ENCODE measurements at places on chromosomes 16 and 17.

DNA sequence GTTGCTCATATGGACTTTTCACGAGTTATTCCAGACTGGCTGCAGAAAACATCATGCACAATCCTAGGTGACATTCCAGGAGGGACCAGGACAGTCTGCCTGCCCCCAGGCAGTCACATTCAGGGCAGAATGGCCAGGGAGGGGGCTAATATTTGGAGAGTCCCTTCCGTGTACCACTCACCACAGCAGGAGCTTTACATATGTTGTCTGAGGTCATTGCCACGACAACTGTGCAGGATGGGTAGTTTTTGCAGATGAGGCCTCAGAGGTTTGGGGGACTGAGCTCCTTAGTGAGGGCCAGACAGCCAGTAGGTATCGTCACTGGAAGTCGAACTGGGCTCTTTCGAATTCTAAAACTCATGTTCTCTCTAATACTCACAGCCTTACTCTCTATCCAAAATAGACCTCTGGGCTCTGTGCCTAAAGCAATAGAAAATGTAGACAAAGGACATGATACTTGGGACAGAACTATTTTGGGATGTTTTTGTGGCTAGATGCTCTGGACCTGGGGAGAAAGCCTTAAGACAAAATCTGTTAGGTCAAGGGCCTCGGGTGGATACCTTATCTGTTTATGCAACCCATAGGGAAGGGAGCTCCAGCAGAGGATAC lies 338.5 kb downstream of the MAF start:
- no peak for DNase-seq

GRCh38 chr17:16947470-16947869 lies 24.4 kb downstream of the TNFRSF13B start:
- DNase-seq: no peak

- no peak for DNase-seq
Measured at GRCh38 chr17:68246271-68247028, 1.4 kb upstream of the AMZ2 start.

- DNase-seq: no peak
Measured at GRCh38 chr17:2755891-2756724, 6.7 kb upstream of the CCDC92B start.

DNA sequence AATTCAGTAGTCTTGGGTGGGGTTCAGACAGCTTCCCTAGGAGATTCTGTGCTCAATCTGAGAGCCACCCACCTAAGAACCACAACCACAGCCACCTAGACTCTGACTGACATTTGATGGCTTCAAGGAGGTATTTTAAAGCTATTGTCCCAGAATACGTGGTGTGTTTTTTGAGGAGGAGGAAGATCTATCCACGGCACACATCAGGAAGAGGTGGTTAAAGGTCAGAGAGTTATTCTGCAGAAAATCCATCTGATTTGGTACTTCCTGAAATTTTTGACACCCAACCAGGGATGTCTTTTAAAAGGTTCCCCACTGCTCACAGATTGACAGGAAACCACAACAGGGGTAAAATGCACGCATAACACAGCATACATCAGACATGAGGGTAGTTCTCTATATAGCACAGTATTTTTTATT lies 25.1 kb downstream of the SMARCE1 start:
- no peak for DNase-seq

- no peak for DNase-seq
Measured at GRCh38 chr16:70751593-70751992, 49.4 kb downstream of the VAC14 start.

DNA sequence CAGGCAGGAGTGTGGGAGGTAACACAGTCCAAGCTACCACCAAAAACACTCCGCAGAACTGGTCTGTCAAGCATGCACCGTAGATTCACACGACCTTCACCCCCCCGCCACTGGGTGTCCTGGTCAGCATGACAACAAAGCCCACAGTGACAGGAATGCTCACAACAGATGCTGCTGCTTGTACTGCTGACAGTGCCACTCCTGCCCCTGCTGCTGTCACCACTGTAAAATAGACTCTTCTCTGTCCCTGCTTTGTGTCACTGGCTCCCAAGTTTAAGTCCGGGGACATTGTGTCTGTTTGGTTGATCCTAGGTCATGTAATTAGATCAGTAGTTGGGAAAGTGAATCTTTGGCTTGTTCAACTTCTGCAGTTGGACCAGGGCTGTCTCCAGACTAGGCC lies 7.0 kb upstream of the ODF4 start:
- DNase-seq: no peak

All from Caki2 (cell line).